Astrocyte (in vitro differentiated cells and primary cell): ENCODE measurements at places on chromosomes 1 and 21.
A peak's percentile ranks its signal among the peaks of the same experiment; 100 is the strongest.

- no peak for DNase-seq
Observed at GRCh38 chr1:3618531-3618880, 6.3 kb upstream of the TPRG1L start.

GRCh38 chr21:27132266-27132665 lies 165.4 kb upstream of the ADAMTS5 start:
- DNase-seq, result peak; percentile 16

- DNase-seq, result no peak
Observed at GRCh38 chr1:108851567-108851966, 5.3 kb downstream of the AKNAD1 start.

DNA sequence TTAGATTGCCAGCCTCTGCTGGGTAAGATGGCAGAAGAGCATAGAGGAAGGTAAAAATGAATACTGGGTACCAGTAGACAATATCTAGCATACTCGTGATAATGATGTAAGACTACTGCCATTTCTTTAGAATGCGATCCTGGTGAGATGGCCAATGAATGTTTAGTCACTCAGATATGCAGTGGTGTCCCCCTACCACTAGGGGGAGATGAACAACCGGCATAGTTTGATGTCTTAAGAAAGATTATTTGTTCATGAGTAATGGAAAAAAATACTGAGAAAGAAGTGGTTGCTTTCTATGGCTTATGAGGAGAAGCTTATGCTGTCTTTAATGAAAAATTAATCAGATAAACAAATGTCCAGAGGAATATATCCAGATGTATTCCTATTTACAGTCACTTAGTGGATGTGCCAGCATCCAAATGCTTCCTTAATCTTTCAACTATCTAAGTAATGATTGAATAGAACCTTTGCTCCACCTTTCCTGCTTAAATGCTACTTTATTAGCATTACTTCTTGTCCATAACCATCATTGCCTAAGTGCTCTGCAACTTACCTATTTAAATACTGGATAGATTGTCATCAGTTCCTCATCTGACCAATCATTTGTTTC lies 256.6 kb downstream of the ST6GALNAC3 start:
- DNase-seq, result peak; percentile 62

GRCh38 chr1:196462086-196462485 lies 146.2 kb downstream of the KCNT2 start:
- DNase-seq, result no peak

- no peak for DNase-seq
Observed at GRCh38 chr1:31643976-31644559, 608 bp downstream of the PEF1 start.

GRCh38 chr21:36696390-36697059 lies 2.4 kb upstream of the SIM2 start:
- DNase-seq, result no peak

DNA sequence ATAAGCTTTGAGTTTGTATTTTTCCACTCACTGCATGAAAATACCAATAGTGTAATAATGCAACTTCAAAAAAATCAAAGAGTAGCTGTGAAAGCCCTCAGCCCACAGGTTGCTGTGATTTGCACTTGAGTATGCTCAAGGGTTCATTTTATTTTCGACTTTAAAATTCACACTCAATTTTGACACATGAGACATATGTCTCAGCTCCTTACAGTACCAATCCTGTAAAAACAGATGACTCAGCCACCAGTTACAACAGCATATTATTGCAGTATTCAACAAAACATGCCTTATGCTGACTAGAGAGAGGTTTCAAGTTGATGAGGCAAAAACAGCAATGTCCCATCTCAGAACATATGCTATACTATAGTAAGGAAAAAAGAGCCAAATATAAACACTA lies 66.1 kb downstream of the CYYR1 start:
- DNase-seq, result peak; percentile 42

- DNase-seq, result no peak
Observed at GRCh38 chr1:241776911-241777310, 71.1 kb upstream of the EXO1 start.

DNA sequence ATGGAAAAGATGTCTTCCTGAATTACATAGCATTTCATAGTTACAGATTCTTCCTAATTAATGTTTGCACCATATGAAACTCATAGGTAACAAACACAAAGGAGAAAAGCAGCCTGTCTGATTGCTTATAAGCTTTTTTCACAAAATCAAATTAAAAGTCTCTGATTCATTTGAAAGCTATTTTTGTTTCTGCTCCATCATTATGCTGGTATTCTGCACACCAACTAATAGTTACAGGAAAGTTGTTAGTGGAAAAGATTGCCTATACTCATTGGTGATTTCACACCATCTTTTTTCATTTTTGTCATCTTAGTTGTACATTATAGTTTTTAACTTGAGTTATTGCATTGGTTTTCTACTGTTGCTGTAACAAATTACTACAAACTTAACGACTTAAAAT lies 70.0 kb downstream of the PRKAA2 start:
- DNase-seq, result peak; percentile 62

- no peak for DNase-seq
Observed at GRCh38 chr1:43901196-43901961, 32.2 kb upstream of the ARTN start.
